ENCODE measurements at places on chromosomes 6 and 20. TPM values are rescaled to one million over a fixed set of nuclear protein-coding genes. Genes with fewer than 3 reads are reported as not detected.

The MOG gene
- total RNA-seq: under 0.01 TPM

The ZBTB12 gene
- 25.7 TPM for total RNA-seq

The SLC22A16 gene
- total RNA-seq: not detected

The SIRPD gene
- not detected for total RNA-seq

The LINC00237 gene
- 0.82 TPM for total RNA-seq

The LHFPL5 gene
- total RNA-seq: 0.82 TPM

The RAET1G gene
- total RNA-seq: not detected

Measured in frontal cortex (tissue), 4 donors.